NCI-H1105 treated with DMSO at 0.1 percent for 48 hours (cell line): ENCODE measurements at places on chromosomes 1 and 21.

- no peak for DNase-seq
Observed at GRCh38 chr1:7596126-7596965, 174.8 kb upstream of the VAMP3 start.

- no peak for DNase-seq
Observed at GRCh38 chr1:95023399-95024043, 49.2 kb downstream of the ALG14 start.

DNA sequence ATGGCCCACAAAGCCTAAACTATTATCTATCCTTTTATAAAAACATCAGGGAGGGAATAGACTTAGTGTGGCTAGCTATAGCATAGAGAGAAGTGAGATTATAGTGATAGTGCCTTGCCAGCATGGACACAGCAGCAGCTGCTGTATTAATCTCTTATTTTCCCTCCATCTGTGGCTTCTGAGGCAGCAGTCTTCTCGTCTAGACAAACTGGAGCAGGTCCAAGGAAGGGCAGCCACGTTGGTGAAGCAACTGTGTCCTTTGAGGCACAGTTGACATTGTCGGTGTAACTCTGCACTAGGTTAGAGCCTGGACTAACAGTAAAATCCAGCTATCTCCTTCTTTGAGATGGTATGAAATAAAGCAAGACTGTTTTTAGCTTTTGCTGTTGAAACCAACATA, 131.3 kb downstream of the CACHD1 start:
- peak; percentile 29 for DNase-seq

GRCh38 chr21:39713905-39714304, 31.1 kb upstream of the IGSF5 start:
- no peak for DNase-seq

DNA sequence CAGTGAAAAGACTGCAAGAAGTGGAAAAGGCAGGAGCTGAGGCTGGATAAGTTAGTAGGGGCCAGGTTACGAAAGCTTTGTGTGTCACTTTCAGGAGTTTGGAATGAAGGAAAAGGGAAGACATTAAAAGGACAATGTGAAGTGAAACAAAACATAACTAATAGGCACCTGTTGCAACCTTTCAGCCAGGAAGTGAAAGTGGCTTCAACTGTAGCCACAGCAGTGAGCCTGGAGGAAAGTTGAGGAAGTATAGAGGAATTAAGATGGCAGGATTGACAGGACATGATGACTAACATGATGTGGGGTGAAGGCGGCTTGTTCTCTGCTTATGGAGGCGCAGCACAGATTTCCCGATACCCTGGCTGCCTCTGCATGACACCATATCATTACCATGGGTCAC, 68.9 kb downstream of the C4BPA start:
- DNase-seq = no peak

- peak; percentile 72 for DNase-seq
Observed at GRCh38 chr1:45557422-45557944, 6.9 kb downstream of the AKR1A1 start.

- DNase-seq = peak; percentile 90
Observed at GRCh38 chr1:43348343-43348808, 10.4 kb upstream of the CDC20 start.

DNA sequence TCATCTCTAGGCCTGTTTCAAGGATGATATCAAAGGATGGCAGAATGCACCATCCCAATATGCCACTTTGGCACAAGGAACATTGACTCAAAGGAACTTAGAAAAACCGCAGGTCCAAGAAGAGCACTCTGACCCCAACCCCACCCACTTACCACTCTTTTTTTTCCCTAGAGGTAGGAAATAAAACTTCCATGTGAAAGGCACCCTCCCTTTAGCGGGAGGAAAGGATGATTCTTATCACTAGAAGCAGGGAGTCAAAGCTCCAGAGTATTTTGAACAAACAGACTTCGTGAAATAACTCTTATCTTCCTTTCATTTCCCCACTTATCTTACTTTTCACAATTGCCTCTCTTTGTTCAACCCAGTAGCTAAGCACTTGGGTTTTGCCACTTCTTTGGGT, 22.2 kb downstream of the PSMG1 start:
- DNase-seq = no peak

- no peak for DNase-seq
Observed at GRCh38 chr1:93640656-93641440, 40.8 kb downstream of the BCAR3 start.

- DNase-seq = peak; percentile 28
Observed at GRCh38 chr1:64474665-64475439, 4.9 kb downstream of the CACHD1 start.

GRCh38 chr1:222454186-222454585, 93.7 kb downstream of the HHIPL2 start:
- no peak for DNase-seq

GRCh38 chr1:231419738-231420298, 2.3 kb downstream of the EGLN1 start:
- DNase-seq = no peak

DNA sequence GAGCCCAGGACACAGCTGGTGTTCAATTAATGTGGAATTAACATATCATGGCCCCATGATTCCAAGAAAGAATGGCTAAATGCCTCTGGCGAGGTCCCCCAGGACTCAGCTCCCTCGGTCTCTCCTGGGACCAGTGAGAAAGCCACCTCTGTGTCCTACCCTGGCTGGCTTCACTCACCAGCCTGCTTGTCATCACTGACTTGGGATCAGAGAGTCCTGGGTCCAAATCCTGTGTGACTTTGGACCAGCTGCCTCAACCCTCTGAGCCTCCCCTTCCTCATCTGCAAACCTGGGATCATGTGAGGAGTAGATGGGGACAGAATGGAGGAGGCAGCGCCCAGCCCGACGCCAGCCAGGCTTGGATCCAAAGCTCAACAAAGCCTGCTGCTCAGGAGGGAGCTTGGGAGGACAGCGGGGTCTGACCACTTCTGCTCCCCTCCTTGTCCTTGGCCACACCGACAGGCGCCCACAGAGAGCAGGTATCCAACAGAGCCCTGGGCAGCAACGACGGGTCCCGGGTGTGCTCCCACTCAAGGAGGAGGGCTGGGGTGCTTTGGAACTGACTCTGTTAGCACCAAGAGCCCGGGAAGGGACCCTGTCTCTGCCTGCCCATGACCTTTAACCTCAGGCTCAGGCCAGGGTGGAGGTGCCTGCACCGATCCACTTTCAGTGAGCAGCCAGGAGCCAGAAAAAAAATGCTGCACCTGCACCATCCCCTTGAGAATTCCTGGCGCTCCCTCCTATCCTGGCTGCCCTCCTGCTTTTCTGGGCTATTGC, 3.2 kb downstream of the SH2D5 start:
- peak; percentile 52 for DNase-seq
